ENCODE measurements at places on chromosomes 6 and 20.

DNA sequence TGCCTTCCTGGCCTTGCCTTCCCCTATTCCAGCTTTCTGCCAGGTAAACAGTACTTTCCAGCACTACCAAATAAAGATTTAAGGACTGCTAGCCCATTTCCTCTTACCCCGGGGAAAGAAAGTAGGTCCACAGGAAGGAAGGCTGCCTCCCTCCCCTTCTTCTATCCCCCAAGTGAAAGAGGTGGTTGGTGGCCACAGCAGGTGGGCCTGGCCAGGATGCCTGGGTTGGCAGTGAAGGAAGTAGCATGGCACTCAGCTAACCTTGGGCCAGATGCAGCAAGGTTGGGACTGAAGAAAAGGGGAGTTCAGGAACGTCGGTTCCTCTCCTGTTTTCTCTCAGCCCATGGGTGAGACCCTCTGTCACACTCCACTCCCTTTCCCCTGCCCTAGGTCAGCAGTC is 8.9 kb downstream of the NFKBIL1 start:
- peaks cover 17% of the 10 kb centered on the region for H3K4me1 ChIP-seq
- no peaks in the 10 kb centered on the region for H3K27me3 ChIP-seq
- H3K36me3 ChIP-seq, result peaks cover 34% of the 10 kb centered on the region
- H3K27ac ChIP-seq, result no peak overlapping the region
- no peak for DNase-seq
- no peak overlapping the region for H3K4me3 ChIP-seq

- no peak for DNase-seq
- H3K27me3 ChIP-seq, result peaks cover 5% of the 10 kb centered on the region
- no peaks in the 10 kb centered on the region for H3K4me1 ChIP-seq
- H3K36me3 ChIP-seq, result no peaks in the 10 kb centered on the region
- no peak overlapping the region for H3K27ac ChIP-seq
- H3K4me3 ChIP-seq, result no peak overlapping the region
Observed at GRCh38 chr6:123810948-123811347, 7.3 kb downstream of the NKAIN2 start.

- no peak for DNase-seq
- H3K27ac ChIP-seq, result no peak overlapping the region
- H3K4me1 ChIP-seq, result no peaks in the 10 kb centered on the region
- peaks cover 40% of the 10 kb centered on the region for H3K36me3 ChIP-seq
- no peaks in the 10 kb centered on the region for H3K27me3 ChIP-seq
Observed at GRCh38 chr20:35489717-35490116, 34.3 kb downstream of the CEP250 start.

- H3K27me3 ChIP-seq, result no peaks in the 10 kb centered on the region
- no peak overlapping the region for H3K4me3 ChIP-seq
- no peaks in the 10 kb centered on the region for H3K36me3 ChIP-seq
- H3K27ac ChIP-seq, result no peak overlapping the region
Observed at GRCh38 chr20:60759651-60760050, 492.4 kb upstream of the CDH4 start.

Data from SK-N-SH (cell line).